ENCODE measurements at places on chromosomes 11 and 22.

DNA sequence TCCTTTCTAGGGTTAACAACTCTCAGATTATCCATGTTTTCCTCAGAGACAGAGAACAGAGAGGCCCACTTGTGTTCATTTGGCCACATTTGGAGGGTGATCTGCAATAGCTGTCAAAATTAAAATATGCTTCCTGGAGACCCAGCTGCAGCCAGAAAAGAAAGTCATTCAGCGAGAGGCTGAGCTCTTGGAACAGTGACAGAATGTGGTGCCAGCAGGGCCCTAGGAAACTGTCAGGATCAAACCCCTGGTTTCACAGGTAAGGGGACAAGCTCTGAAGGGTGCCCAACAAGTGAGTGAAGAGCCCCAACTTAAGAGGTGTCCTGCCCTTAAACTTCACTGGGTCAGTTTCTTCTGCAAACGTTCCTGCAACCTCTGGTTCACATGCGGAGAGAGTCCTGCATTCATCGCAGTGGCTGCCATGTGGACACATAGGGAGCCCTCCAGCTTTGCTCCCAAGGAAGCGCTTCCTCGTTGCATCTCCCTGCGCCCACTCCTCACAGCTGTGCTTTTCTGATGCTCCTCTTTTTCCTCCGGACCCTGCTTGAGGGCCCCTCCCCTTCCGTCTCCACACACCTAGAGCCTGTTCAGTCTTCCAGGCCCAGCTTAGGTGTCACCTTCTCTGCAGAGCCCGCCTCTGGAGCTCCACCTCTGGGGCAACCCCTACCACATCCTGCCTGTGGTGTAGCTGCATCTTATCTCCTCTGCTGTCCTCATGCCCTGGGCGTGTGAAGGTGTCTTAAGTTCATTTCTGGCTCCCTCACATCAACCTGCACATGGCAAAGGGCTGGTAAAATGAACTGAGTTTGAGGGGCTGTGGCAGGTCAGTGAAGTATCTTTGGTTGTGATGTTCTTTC, 3.9 kb downstream of the UCP3 start:
- no peak for DNase-seq

- DNase-seq = no peak
These were observed 37.1 kb upstream of the HSPA8 start for GRCh38 chr11:123098990-123099389.

DNA sequence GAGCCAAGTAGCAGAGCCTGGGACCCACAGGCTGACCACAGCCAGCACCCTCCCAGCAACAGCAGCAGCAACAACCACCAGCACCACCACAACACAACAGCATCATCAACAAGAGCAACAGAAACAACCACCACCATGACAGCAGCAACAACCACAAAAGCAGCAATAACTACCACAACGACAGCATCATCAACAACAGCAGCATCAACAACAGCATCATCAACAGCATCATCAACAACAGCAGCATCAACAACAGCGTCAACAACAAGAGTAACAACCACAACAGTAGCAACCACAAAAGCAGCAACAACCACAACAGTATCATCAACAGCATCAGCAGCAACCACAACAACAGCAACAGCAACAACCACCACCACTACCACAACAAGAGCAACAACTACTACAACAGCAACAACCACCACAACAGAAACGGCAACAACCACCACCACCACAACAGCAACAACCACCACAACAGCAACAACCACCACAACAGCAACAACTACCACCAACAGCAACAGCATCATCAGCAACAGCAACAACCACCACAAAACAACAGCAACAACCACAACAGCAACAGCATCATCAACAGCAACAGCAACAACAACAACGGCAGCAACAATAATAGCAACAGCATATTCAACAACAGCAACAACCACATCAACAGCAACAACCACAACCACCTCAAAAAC, 22.1 kb upstream of the FGF3 start:
- no peak for DNase-seq

- no peak for DNase-seq
These were observed 10.5 kb upstream of the TMEM121B start for GRCh38 chr22:17131686-17132085.

DNA sequence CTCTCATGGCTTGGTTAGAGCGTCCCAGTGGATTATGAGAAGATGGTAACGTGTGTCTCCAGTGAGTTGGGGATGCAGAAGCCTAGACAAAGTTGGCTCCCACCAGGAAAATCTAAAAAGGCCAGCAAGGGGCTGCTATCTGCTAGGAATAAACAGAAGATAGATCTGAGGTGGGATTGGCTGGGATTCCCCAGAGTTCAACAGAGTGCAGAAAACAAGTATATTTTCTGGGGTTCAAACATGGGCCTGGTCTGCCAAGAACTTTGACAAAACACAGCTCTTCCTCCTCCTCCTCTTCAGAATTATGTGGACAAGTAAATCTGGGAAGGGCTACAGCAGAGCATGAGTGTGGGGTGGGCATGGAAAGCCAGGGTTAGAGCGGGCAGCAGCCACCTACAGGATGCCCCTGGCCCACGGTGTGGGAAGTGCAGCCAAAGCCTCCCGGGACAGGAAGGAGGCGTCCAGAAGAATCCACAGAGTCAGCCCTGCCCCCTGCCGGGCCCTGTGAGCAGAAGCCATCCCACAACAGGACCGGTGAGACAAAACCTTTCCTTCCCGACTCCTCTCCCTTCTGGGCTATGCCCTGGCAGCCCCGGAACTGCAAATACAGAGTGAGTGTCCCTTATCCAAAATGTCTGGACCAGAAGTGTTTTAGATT, 67.1 kb downstream of the CD82 start:
- DNase-seq = peak; percentile 60

GRCh38 chr22:41238570-41239442, 1.9 kb downstream of the CHADL start:
- DNase-seq = no peak

GRCh38 chr11:86596861-86597586, 75.4 kb downstream of the ME3 start:
- DNase-seq = no peak

DNA sequence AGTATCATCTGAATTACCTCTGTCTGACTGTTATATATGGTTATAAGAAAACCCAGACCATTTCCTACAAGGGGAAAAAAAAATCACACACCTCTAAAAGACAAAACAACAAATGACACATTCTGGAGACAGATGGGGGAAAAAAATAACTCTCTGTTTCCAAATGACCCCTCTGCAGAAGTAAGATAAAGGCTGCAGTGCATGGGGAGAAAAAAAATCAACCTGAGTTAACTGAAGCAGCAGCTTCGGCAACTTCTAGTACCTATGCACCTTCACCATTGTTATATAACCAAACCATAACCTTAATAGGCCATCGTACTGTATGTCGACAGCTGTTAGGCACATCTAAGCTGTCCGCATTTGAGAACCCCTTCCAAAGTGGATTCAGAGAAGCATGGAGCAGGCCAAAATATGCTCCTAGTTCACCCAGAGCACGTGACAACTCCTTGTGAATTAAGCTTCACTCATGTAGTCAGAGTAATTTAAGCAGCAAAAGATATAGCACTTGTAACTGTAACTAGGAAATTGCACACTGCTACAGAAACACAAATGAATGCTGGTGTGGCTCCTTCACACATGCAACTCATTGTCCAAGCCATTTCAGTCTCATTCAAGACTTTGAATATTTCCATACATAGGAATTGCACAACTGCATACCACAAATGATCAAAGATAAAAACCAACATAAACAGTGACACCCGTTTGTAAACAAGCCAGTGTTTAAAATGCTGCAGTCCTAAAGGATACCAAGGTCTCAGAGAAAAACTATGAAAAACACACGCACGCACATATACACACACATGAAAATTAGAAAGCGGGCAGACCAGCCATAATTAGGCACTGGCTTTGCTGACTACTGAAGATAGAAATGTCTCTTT, 2.7 kb downstream of the SIK3 start:
- peak; percentile 33 for DNase-seq

DNA sequence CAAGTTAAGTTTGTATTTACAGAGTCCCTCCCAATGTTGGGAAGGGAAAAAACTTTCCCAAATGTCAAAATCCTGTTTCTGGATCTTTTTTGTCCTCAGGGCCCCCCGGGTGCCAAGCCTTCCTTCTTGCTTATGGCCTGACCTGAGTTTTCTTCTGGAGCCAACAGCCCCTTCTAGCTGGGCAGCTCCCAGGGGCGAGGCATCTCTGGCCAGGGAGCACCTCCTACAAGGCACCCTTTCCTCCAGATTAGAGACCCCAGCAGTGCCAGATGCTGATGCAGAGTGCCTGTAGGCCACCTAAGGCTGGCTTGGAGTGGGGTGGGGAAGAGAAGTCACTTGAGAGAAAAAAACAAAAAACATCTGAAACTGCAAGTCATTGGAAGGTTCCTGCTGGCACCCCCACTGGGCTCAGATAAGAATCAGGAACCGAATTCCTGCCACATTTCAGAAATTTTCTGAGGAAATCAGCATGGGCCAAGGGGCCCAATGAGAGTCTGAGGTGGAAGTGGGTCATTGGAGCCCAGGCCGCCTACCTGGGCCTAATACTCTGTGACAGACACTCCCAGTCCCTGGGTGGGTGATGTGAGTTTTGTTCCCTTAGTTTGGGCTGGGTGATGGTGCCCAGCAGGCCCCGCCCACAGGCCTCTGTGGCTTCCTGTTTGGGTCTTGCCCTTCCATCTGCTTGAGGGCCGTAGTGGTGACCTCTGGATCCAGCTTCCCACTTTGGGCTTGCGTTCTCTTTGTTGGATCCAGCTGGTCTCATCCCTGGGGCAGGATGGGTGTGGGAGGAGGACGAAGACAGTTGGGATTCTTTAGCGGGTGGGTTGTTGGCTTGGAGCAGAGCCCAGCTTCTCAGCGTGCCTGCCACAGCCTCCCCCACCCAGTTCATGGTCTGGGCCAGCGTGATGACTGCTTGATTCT, 40.6 kb downstream of the PARVA start:
- peak; percentile 25 for DNase-seq

GRCh38 chr11:92711926-92712325, 257.5 kb upstream of the MTNR1B start:
- DNase-seq = no peak

GRCh38 chr11:121214861-121215260, 77.7 kb upstream of the SC5D start:
- DNase-seq = no peak

DNA sequence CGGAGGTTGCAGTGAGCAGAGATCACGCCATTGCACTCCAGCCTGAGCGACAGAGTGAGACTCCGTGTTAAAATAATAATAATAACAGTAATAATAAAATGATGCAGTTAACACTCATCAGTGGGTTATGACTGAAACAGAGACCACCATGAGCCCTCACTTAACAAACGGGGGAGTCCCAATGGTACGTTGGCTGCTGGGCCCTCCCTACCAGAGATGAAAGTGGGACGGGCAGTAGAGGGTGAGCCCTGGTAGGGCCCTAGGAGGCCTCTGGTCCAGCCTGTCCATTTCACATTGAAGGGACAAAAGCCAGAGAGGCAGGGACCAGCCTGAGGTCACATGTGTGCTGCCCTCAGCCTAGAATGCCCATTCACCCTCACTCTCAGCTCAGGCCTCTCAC, 13.7 kb upstream of the KIAA0930 start:
- DNase-seq = no peak

GRCh38 chr11:133355095-133355494, 177.2 kb downstream of the OPCML start:
- no peak for DNase-seq

- DNase-seq = peak; percentile 78
These were observed 737 bp upstream of the MFRP start for GRCh38 chr11:119347242-119347641.

DNA sequence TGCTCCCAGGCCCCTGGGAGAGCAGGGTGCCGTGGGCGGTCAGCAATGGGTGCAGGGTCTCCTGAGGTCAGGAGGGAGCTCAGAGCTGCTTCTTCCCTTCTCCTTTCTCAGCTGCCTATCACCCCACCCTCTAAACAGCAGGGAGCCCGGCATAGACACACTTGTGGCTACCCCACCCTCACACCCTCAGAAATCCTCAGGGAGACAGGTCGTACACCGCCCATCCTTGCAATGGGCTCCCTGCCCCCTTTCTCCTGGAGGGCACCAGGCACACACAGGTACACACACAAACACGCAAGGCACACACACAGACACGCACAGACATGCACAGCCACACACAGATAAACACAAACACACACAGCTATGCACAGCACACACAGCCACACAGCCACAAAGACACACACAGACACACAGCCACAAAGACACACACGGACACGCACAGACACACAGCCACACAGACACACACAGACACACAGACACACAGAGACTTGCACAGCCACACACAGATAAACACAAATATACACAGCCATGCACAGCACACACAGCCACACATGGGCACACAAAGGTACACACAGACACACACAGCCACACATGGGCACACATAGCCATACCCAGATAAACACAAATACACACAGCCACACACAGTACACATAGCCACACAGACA, 44.9 kb upstream of the TH start:
- DNase-seq = no peak

DNA sequence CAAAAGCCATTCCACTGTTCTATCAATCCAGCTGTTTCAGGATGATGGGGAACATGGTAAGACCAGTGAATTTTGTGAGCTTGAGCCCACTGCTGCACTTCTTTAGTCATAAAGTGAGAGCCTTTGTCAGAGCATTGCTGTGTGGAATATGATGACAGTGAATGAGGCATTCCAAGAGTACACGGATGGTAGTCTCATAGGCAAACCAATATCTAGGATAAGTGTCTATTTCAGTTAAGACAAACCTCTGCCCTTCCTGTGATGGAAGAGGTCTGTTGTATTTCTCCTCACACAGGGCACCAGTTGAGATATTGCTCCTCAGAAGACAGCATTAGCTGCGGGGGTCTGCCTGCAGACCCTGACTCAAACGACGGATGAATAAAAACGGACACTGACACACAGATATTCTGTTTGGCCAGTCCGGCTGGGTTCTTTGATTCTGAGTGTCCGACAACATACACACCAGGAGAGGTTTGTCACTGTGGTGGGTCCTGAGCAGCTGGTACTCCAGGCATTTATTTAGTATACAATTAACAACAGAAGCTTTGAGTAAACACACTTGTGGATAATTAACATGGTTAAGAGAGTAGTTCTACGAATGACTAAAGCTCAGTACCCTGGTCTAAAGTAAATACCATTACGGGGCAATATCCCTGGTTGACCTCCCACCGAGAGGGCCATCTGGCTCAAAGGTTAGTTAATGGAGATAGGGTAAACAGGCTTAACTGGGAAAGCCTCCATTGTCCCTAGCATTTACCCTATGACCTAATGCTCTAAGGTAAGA, 121.7 kb downstream of the ZNF280B start:
- DNase-seq = no peak

DNA sequence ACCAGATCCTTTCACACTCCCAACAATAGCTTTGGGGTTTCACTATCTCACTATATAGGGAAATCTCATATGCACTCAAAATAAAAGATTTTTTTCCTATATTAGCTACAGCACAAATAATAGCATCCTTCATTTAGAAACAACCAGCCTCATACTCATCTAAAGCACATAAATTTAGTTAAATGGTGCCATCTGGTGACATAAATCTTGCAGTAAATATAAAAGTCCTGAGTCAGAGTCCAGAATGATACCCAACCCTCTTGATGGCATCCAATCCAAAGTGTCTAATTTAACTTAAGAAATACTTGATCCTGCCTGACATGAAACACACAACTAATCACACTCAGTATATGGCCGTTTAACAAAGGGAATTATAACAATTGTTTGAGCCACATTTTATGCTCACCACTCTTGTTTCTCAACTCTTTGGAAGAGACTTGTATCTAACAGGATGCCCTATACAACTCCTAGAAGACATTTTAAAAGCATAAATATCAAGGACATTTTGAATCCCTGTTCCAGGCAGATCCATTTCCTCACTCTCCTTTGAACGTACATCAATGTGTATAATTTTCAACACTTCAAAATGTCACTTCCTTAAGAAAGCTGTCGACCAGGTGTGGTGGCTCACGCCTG, 36.2 kb downstream of the DLG2 start:
- peak; percentile 49 for DNase-seq

All from AG20443 (cell line).